Natural killer cell (primary cell): ENCODE measurements at places on chromosomes 3 and 15.

DNA sequence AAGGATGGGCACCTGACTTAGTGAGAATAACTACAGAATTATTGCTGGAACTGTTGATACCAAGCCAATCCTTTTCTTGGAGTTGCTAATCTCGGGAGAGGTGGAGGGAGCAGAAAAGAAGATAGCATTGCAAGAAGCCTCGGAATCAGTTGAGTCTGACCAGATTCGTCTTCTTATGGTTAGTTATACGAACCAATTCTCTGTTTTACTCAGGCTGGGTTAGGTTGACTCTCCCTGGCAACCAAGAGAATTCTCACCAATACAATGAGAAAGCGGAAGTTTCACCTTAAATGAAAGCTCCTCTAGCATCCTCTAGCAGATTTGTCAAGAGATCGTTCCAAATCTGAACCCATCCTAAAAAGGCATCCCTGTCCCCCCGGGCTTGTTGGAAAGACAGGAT lies 43.5 kb upstream of the UBE2E1 start:
- no peak for DNase-seq

- no peak for DNase-seq
Observed at GRCh38 chr3:10010421-10010877, 15.8 kb upstream of the FANCD2 start.

DNA sequence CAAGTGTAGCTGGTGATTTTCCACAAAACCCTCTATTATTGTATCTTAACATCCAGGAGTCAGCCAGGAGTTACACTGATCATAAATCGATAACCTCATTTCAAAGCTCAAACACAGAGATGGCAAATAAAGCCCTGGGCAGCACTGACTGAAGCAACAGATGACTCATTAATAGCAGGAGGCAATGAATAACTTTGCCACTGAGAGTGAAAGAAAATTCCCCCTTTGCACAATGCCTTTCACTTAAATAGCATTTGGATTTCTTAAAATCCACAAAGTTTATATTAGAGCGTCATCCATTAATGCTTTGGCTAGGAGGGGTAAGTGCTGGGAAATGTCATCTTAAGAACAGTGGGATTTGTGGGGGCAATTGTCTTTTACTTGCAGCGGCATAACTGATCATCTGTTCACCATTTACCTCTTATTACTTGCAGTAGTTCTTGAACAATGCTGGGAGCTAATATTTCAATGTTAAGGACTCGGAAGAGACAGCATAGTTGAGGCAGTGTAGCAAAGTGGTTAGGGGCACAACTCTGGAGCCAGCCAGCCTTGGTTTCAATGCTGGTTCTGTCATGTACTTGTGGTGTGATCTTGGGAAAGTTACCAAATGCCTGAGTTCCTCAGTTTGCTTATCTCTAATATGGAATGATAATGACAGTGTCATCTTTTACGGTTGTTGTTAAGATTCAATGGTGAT lies 630.4 kb upstream of the TBL1XR1 start:
- no peak for DNase-seq

- no peak for DNase-seq
Observed at GRCh38 chr3:82824491-82824890, 1063.0 kb upstream of the GBE1 start.

GRCh38 chr15:31148297-31149087 lies 47.0 kb upstream of the TRPM1 start:
- no peak for DNase-seq

- DNase-seq = no peak
Observed at GRCh38 chr3:122080207-122080587, 25.0 kb downstream of the CD86 start.

DNA sequence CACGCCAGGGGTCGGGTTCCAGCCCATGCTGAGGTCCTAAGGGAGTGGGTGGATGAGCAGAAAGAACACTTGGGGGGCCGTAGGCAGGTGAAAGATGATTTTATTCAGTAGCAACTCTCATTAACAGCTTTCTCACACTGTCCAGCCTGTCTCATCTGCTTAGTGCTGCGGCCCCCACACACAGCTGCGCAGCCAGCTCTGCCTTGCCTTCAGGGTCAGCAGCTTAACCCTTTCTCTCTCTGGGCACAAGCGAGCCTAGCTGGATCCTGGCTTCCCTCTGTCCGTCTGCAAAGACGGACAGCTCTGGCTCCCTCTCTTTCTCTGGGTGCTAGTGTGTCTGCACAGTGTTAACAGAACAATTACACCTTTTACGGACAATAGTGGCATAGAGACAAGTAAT lies 21.3 kb downstream of the NPAP1 start:
- no peak for DNase-seq
